ENCODE measurements at places on chromosomes 6 and 20.

DNA sequence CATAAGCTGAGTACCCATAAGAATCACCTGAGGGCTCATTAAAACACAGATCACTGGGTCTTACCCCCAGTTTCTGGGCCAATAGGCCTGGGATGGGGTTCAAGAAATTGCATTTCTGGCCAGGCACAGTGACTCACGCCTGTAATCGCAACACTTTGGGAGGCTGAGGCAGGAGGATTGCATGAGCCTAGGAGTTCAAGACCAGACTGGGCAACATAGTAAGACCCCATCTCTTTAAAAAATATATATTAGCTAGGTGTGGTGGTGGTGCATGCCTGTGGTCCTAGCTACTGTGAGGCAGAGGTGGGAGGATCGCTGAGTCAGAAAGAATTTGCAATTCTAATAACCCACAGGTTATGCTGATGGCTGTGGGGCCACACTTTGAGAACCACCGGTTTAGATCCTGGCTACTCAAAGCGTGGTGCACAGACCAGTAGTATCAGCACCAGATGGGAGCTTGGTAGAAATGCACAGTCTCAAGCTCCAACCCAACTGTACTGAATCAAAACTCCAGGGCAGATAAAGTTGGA, 2.0 kb downstream of the CCM2L start:
- no peak for DNase-seq

GRCh38 chr6:113960795-113961194, 10.2 kb downstream of the HDAC2 start:
- no peak for DNase-seq

DNA sequence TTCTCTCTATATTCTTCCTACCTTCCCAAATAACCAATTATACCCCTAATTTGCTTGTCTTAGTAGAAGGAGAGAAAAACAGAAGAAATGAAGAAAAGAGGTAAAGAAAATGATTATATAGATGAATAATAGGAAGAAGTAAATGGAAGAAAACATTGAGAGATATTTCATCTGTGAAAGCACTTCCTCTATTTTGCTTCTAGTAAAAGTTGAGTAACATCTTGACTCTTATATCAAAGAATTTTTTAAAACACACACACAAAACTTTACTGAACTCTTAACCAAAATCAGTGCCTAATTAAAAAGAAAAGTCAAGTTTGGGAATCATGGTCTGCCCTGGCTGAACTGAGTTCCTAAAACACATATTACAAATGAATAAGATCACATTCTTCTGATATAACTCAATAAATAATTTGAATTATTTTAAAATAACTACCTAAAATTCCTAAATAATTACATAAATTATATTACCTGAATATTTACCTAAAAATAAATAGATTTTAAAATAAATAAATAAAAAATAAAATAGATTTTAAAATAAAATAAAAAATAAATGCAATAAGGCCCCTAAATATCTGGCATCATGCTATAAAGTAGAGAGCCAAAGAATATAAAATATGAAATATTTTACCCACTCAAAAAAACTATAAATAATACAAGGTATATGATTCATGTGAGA, 8.8 kb downstream of the SLC17A2 start:
- DNase-seq = no peak

DNA sequence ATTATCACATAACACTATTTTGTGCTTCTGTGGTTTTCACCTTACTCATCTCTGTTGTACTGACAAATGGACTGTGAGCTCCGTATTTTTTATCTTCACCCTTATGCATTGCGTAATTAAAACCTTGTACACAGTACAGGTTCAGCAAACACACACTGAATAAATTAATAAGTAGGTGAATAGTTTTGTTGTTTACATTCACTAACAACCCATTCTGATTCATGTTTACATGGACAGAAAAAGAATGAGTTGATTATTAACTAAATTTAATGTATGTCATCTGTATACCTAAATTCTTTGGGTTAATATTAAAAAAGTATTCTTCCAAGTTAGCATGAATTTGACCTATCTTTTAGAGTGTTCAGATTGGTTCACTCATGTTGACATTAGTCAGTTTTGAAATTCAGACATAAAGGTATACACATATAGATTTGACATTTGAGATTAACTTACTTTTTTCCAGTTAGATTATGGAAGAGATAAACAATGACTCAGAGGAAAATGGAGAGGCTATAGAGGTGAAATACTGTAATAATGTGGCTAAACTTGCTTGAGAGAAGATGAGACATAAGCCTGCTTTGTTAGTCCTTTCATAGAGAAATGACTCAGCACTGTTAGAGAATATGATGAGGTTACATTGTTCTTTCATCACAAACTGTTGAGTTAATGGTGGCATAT, 541.7 kb upstream of the FLRT3 start:
- no peak for DNase-seq

DNA sequence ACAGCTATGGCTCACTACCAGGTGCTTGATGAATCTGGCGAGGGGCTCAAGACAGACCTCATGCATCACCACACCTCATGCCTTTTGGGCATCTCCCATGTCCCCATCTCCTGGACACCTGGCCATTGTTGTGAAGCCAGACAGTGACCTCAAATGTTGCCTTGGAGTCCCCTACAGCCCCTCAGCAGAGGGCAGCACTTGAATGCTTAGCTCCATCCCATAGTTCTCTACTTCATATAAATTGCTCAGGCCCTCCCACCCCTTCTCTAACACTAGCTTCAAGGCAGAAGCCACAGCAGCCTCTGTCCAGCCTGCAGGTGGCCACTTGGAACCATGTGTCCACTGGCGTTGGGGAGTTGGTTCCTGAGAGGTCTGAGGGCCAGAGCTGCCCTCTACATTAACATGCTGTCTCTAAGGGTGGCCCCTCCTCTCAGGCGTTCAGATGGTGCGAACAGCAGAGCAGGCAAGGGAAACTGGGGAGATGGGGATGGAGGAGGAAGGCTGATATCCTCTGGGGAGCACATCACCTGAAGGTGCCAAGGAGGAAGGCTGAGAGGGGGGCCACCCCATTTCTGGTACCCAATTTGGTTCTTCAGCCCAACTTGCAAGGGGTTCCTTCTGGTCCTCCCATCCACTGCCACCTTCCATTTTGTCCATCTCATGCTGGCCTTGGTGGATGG, 31.3 kb downstream of the MOCS1 start:
- DNase-seq = no peak

GRCh38 chr20:36574366-36575135, 1.2 kb downstream of the TGIF2 start:
- DNase-seq = peak; percentile 35

DNA sequence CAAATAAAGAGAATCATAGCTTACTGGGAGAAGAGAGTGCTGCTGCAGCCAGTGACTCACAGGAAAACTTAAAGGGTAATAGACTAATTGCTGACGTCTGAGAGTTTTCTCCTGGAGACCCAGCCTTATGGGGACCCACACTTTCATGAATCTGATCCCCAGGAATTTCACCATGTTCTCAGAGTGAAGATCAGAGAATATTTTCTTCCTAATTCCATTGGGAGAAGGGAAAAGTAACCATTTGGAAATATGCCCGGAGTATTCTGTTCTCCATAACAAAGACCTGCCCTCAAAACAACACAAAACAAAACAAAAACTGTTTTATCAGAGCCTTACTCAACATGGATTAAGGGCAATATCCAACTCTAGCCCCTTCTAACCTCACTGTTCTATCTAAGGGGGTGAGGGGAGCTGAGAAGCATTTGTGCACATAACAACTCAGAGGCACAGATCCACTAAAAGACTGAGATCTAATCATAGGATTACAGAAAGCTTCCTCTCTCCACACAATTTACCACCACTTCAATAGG, 168.2 kb upstream of the SSTR4 start:
- no peak for DNase-seq

DNA sequence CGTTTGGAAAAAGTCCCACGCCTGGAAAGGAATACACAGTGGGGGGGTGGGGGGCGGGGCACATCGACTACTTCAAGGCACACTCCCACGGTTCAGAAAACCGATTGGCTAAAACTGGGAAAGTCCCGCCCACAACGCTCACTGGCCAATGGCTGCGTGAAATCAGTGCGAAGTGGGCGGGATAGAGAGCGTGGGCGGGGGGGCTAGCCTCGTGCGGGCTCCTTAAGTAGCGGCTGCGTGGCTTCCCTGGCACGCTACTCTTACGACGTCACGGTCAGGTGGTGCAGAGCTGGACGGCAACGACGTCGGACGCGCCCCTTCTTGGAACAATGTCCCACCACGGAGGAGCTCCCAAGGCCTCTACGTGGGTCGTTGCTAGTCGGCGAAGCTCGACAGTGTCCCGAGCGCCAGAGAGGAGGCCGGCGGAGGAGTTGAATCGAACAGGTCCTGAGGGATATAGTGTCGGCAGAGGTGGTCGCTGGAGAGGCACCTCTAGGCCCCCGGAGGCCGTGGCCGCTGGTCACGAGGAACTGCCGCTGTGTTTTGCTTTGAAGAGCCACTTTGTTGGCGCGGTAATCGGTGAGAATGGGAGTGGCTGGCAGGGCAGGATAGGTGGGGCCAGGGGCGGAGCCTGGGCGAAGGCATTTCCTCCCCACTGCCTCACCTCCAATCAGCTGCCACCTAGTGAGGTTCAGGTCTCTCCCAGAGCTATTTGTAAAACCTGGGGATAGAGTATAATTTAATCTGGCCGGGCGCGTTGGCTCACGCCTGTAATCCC, at the start of gene DDX43:
Gene DDX43, plus strand, starts transcription at position 252 of the 778 bp plus-strand sequence. Its CDS starts 78 bp downstream, at position 330.
- DNase-seq = no peak

GRCh38 chr6:89436226-89436625, 3.3 kb downstream of the ANKRD6 start:
- DNase-seq = no peak

DNA sequence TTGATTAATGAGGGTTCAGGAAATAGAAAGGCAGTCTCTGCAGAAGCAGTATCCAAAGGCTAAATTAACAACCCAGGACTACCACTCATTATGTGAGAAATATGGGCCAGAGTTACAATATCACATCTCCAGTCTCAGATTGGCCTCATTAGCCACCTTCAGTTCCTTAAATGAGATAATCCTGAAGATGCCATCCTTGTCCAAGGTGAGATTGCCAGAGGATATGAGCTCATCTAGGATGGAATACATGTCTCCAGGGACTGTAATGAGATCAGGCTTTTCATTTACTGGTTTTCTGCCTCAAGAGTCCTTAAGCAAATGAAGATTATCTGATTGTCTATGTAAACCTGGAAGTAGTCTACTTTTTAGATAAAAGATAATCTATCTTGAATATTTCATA, 196.3 kb downstream of the FUT9 start:
- DNase-seq = no peak

- DNase-seq = no peak
Observed at GRCh38 chr6:107956586-107957307, 1.3 kb downstream of the SEC63 start.

DNA sequence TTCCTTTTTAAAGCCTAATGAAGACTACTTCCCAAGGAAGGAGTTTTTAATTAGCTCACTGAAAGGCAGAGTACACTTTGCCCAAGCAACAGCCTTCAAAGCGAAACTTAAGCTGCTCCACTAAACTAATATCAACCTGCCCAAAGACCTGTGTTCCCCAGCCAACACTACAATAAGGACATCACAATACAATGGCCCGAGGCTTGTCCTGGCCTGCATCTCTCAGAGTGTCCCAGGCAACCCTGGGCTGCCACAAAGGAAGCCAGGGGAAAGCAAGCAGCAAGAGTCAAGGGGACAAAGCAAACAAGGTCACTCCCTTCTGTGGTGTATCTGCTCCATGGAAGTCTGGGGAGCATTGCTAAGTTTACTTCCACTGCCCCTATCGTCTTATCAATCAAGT, 52.3 kb downstream of the PIGU start:
- no peak for DNase-seq

DNA sequence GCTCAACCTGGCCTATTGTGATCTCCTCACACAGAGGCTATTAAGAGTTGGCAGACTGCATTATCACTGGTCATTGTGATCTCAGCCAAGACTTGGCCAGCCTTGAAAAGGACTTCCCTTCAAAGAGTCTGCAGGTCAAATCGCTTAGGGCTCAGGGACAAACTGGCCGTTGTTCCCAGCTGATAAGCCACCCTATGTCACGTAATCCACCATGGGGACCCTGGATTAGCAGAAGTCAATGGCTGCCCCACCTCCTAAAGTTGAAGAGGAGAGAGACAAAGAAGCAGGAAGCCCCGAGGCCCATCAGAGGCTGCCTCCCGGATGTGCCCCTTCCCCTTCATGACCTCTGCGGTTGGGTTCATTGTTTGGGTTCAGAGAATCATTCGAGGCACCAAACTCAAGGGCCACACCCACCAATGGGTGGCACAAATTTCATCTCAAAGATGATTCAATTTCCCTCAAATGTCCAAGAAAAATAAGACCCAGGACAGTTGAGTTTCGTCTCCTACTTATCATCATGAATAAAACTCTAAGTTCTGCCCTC, 56.6 kb downstream of the BPIFB1 start:
- no peak for DNase-seq

- DNase-seq = no peak
Observed at GRCh38 chr6:43468748-43469681, 8.4 kb upstream of the TJAP1 start.

DNA sequence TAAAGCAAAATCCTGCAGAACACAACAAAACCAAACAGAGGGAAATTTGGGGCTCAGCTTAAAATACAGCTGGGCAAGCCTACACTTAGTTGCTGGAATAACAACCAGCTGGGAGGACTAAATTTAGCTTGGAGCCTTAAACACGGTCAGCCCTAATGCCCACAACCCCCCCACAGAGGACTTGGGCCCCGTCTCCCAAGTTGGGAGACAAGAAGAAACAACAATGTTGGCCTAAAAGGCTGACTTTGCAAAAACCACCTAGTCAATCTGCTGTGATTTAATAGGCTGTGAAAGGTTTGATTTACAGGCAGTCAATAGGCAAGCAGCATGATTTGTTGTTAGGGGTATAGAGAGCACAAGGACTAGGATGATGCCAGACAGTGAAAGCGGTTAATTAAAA, 40.3 kb upstream of the ARMC2 start:
- DNase-seq = no peak

- DNase-seq = no peak
Observed at GRCh38 chr6:93293460-93293859, 125.9 kb downstream of the EPHA7 start.

DNA sequence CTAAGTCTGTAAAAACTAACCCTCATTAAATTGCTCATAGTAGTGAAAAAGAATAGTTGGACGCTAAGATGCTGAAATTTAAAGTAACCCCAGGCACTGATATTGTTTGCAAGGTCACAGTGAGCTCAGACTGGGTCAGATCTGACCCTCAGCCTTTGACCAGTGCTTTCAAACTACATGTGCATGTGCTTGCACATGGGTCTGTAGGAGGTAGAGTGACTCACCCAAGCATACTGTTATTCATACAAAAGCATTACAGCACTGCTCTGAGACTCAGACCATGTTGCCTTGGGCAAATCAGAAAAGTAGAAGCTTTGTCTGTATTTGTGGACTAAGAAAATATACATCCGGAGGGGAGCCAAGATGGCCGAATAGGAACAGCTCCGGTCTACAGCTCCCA, 326.4 kb upstream of the MARCKS start:
- no peak for DNase-seq

GRCh38 chr20:35299780-35300179, 7.6 kb upstream of the FAM83C start:
- no peak for DNase-seq

GRCh38 chr6:36419310-36419709, 23.3 kb downstream of the PXT1 start:
- DNase-seq = no peak
